HepG2 (cell line): ENCODE measurements at places on chromosomes 7 and 10.
A peak's percentile ranks its signal among the peaks of the same experiment; 100 is the strongest.

DNA sequence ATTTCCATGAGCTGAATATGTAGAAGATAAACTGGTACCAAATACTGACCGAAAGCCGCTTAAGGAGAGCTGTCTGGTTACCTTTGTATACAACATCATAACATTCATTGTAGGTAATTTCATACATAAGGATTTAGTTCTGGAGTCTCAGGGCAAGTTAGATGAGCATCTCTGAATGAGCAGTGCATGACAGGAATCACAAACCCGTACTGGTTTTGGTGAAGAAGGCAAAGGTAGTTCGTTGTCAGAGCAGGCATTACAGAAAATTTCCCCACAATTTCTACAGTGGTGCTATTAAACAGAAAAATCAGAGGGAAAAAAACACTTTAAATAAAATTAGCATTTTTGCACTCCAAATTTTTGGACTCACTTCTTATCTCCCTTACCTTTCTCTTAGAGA lies 12.9 kb upstream of the PBLD start:
- peaks cover 6% of the 10 kb centered on the region for H3K36me3 ChIP-seq
- no peaks in the 10 kb centered on the region for H3K4me1 ChIP-seq
- H3K27me3 ChIP-seq, result no peaks in the 10 kb centered on the region
- no peak overlapping the region for H3K4me3 ChIP-seq
- DNase-seq, result no peak

- no peak overlapping the region for H3K27ac ChIP-seq
- no peak overlapping the region for H3K4me3 ChIP-seq
- 0 out of 3 replicates have a peak, but pooled peaks cover 4% of the 10 kb centered on the region for H3K27me3 ChIP-seq
- H3K4me1 ChIP-seq, result no peaks in the 10 kb centered on the region
- no peak for DNase-seq
These were observed 71.5 kb downstream of the XPNPEP1 start for GRCh38 chr10:109851616-109852474.

- H3K27ac ChIP-seq, result no peak overlapping the region
- H3K36me3 ChIP-seq, result no peaks in the 10 kb centered on the region
- H3K4me1 ChIP-seq, result no peaks in the 10 kb centered on the region
- H3K27me3 ChIP-seq, result peaks cover 11% of the 10 kb centered on the region; the same call in 1 of the 3 replicates
- no peak for DNase-seq
These were observed 47.7 kb downstream of the EMX2 start for GRCh38 chr10:117590101-117590875.

DNA sequence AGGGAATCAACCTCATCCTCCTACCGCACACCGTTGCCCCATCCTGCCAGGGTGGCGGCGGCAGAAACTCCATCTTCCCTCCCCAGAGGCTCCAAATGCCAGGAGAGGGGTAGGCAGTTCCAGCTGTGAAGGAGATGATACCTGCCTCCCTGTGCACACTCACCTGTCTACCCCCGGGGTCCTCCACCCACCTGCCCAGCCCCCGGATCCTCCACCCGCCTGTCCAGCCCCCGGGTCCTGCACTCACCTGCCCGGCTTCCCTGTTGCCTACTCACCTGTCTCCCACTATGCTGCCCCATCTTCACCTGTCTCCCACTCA lies 13.4 kb upstream of the DNAAF5 start:
- H3K4me3 ChIP-seq, result no peak overlapping the region
- DNase-seq, result no peak

DNA sequence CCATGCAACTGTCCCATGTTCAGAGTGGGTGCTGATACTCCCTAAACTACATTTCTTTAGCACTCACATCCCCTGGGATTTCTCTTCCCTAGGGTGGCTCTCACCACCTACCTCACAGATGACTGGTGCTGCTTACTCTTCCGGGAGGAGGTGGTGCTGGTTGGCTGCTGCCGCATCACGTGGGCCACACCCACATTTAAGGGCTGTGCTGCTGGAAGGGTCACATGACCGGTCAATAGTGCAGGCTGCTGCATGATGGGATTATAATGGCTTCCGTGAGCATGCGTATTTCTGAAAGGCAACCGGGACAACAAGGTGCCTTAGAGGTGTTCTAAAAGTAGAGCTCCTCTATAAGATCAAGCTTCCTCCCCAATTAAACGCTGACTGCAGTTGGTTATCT lies 76.8 kb downstream of the CLEC2L start:
- peaks cover 86% of the 10 kb centered on the region for H3K36me3 ChIP-seq
- no peak for DNase-seq
- no peak overlapping the region for H3K4me3 ChIP-seq
- H3K27ac ChIP-seq, result no peak overlapping the region
- H3K4me1 ChIP-seq, result no peaks in the 10 kb centered on the region
- H3K27me3 ChIP-seq, result no peaks in the 10 kb centered on the region

- H3K4me3 ChIP-seq, result no peak overlapping the region
- no peaks in the 10 kb centered on the region for H3K27me3 ChIP-seq
- H3K27ac ChIP-seq, result no peak overlapping the region
- H3K4me1 ChIP-seq, result peaks cover 11% of the 10 kb centered on the region; the same call in 1 of the 2 replicates
- H3K36me3 ChIP-seq, result peaks cover 34% of the 10 kb centered on the region; the same call in 2 of the 3 replicates
These were observed 70.7 kb downstream of the MALSU1 start for GRCh38 chr7:23369695-23370404.

DNA sequence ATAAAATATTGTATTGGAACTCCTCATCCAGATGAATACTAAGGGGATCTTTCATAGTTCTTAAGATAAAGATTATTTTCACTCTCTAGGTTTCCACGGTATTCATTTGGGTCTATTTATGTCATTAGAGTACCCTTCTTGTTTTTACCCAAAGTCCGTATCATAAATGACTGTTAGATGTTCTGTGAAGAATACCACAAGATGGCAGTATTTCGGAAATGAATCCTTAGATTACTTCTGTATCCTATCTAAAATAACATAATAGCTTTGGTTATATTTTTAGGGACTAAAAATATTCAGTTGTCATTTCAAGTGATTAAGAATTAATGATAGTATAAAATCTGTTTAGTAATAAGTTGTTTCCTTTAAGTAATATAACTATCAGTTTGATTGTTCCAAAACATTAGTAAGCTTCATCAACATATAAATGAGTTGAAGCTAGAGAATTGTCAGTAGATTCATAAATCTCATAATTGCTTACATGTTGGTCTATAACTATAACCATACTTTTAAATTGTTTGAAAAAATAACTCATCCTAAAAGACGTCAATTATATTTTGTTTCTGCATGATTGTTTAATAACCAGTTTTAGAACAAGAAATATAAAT lies 337.5 kb upstream of the KCND2 start:
- no peaks in the 10 kb centered on the region for H3K27me3 ChIP-seq
- no peak overlapping the region for H3K27ac ChIP-seq
- no peaks in the 10 kb centered on the region for H3K4me1 ChIP-seq

DNA sequence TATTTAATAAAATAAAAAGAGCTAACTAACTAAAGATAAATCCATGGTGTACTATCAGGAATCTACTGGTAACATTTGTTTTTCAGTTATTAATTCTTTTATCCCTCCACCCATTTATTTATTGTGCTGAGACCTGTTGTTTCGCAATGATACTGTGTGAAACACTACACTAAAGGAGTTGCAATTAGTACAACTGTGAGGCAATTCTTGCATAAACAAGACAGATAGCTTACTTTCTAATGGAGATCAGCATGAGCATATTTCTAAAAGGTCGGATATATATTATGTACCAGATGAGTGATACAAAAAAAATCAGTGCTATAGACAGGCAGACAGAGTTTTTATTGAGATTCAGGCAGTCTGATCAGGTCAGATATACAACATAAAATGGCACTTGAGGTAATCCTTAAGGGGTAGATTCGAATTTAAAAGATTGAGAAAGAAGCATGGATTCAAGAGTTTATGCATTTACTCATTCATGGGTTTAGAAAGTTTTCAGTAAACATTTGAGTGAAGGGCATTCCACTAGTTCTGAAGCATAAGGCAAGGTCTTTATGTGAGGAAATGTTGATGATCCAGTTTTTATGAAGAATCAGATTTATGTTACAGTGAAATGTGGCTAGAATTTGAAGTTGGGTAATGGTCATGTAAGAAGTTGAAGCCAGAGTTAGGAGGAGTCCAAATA lies 147.6 kb downstream of the POLR1F start:
- no peak overlapping the region for H3K27ac ChIP-seq
- H3K4me1 ChIP-seq, result no peaks in the 10 kb centered on the region
- no peak for DNase-seq
- no peak overlapping the region for H3K4me3 ChIP-seq

- peak overlapping the region; percentile 72 for H3K27ac ChIP-seq
- no peaks in the 10 kb centered on the region for H3K36me3 ChIP-seq
These were observed 9.1 kb downstream of the USP6NL start for GRCh38 chr10:11602358-11602757.

GRCh38 chr7:75735581-75736350 lies 3.0 kb downstream of the HIP1 start:
- H3K36me3 ChIP-seq, result no peaks in the 10 kb centered on the region
- H3K27me3 ChIP-seq, result no peaks in the 10 kb centered on the region; the same call in 2 of the 3 replicates
- DNase-seq, result no peak

- H3K36me3 ChIP-seq, result no peaks in the 10 kb centered on the region
- H3K27me3 ChIP-seq, result no peaks in the 10 kb centered on the region; the same call in 1 of the 2 replicates
- no peak for DNase-seq
- no peak overlapping the region for H3K4me3 ChIP-seq
These were observed 44.2 kb upstream of the PRSS58 start for GRCh38 chr7:142301923-142302550.

GRCh38 chr7:37186753-37187152 lies 261.9 kb downstream of the ELMO1 start:
- H3K36me3 ChIP-seq, result no peaks in the 10 kb centered on the region
- H3K27ac ChIP-seq, result no peak overlapping the region
- DNase-seq, result no peak
- peaks cover 28% of the 10 kb centered on the region for H3K4me1 ChIP-seq

GRCh38 chr7:154953006-154953684 lies 49.8 kb downstream of the PAXIP1 start:
- no peak overlapping the region for H3K27ac ChIP-seq
- H3K27me3 ChIP-seq, result no peaks in the 10 kb centered on the region
- H3K36me3 ChIP-seq, result peaks cover 49% of the 10 kb centered on the region
- H3K4me3 ChIP-seq, result no peak overlapping the region

DNA sequence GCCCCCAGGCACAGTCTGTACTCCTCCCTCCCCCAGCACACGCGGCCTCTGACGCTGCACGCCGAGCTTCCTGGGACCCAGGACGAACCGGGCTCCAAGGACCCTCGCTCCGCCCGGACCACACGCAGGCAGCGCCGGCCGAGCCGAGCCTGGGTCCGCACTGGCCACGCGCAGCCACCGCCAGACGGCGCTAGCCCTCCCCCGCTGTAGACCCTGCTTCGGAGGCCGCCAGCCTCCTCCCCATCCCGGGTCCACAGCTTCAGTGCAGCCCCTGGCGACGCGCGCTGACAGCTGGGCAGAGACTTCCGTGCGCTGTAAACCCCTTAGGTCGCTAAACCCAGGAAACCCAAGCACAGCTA lies 936 bp upstream of the TCERG1L start:
- H3K27ac ChIP-seq, result no peak overlapping the region
- no peaks in the 10 kb centered on the region for H3K4me1 ChIP-seq
- H3K36me3 ChIP-seq, result no peaks in the 10 kb centered on the region
- H3K27me3 ChIP-seq, result peaks cover 1% of the 10 kb centered on the region; the same call in 1 of the 2 replicates
- no peak for DNase-seq
- H3K4me3 ChIP-seq, result no peak overlapping the region

GRCh38 chr7:8371742-8372141 lies 61.7 kb upstream of the NXPH1 start:
- no peak overlapping the region for H3K4me3 ChIP-seq
- no peak overlapping the region for H3K27ac ChIP-seq
- no peaks in the 10 kb centered on the region for H3K36me3 ChIP-seq
- no peaks in the 10 kb centered on the region for H3K27me3 ChIP-seq
- H3K4me1 ChIP-seq, result no peaks in the 10 kb centered on the region
- no peak for DNase-seq

- H3K36me3 ChIP-seq, result no peaks in the 10 kb centered on the region
- 0 out of 2 replicates have a peak, but pooled peaks cover 1% of the 10 kb centered on the region for H3K27me3 ChIP-seq
- no peak for DNase-seq
- no peak overlapping the region for H3K27ac ChIP-seq
These were observed 9.1 kb upstream of the FXYD4 start for GRCh38 chr10:43362191-43362839.

- no peaks in the 10 kb centered on the region for H3K27me3 ChIP-seq
- H3K36me3 ChIP-seq, result no peaks in the 10 kb centered on the region
- H3K4me3 ChIP-seq, result no peak overlapping the region
- H3K27ac ChIP-seq, result no peak overlapping the region
These were observed 166.8 kb downstream of the IQUB start for GRCh38 chr7:123367484-123368122.

- no peak overlapping the region for H3K4me3 ChIP-seq
- H3K27me3 ChIP-seq, result no peaks in the 10 kb centered on the region
- H3K36me3 ChIP-seq, result no peaks in the 10 kb centered on the region
- DNase-seq, result no peak
- H3K4me1 ChIP-seq, result no peaks in the 10 kb centered on the region
These were observed 407.0 kb downstream of the HTR7 start for GRCh38 chr10:90450797-90451196.

GRCh38 chr7:20417675-20418382 lies 87.1 kb downstream of the ITGB8 start:
- no peak overlapping the region for H3K4me3 ChIP-seq
- no peak for DNase-seq
- H3K36me3 ChIP-seq, result no peaks in the 10 kb centered on the region
- no peaks in the 10 kb centered on the region for H3K27me3 ChIP-seq
- no peak overlapping the region for H3K27ac ChIP-seq

GRCh38 chr10:119257899-119258419 lies 50.6 kb downstream of the GRK5 start:
- no peak overlapping the region for H3K27ac ChIP-seq
- DNase-seq, result no peak
- H3K4me3 ChIP-seq, result no peak overlapping the region
- no peaks in the 10 kb centered on the region for H3K36me3 ChIP-seq
- no peaks in the 10 kb centered on the region for H3K27me3 ChIP-seq

GRCh38 chr10:80526742-80527141 lies 11.0 kb upstream of the SH2D4B start:
- H3K4me3 ChIP-seq, result no peak overlapping the region
- peaks cover 15% of the 10 kb centered on the region for H3K4me1 ChIP-seq
- no peaks in the 10 kb centered on the region for H3K36me3 ChIP-seq
- H3K27me3 ChIP-seq, result no peaks in the 10 kb centered on the region; the same call in 2 of the 3 replicates

GRCh38 chr10:95360122-95360714 lies 69.4 kb upstream of the PDLIM1 start:
- H3K27ac ChIP-seq, result no peak overlapping the region
- no peak for DNase-seq
- no peaks in the 10 kb centered on the region for H3K27me3 ChIP-seq
- peaks cover 37% of the 10 kb centered on the region for H3K4me1 ChIP-seq
